ENCODE measurements at places on chromosomes 16 and 17. TPM values are rescaled to one million over a fixed set of nuclear protein-coding genes. Genes with fewer than 3 reads are reported as not detected.

Gene NKD1
- total RNA-seq = 4.1 TPM

DNA sequence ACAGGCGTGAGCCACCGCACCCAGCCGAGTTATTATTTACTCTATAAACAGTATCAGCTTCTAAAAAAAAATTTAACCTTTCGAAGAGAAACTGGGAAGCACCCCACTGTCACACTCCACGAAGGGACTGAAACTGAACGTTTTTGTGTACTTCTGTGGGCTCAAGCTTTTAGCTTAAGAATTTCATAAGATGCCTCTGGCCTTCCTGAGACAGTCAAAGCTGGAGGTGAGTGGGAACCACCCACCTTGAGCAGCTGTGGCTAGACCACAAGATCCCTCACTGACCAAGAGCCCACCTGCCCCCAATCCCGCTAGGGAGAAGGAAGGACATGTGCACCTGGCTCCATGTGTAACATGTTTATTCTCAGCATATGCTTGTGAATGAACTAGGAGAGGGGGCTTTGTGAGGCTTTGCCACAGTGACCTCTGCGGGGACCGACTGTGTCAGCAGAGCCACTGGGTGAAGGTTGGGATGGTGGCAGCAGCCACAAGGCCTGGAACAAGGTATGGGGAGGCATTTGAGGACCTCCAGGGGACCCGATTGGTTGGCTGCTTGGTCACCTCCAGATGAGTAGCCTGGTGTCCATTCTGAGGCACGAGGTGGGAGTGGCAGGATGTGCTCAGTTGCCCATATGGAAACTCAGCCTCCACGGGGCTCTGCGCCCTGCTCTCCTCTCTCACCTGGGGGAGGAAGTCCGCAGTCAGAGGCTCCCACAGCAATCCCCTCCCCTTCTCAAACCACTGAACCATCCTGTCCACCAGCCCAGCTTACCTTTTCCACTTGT lies 4.8 kb downstream of the DPEP3 start:
- H3K27ac ChIP-seq = no peak overlapping the region
- H3K4me1 ChIP-seq = no peaks in the 10 kb centered on the region
- H3K36me3 ChIP-seq = no peaks in the 10 kb centered on the region
- DNase-seq = no peak

- no peaks in the 10 kb centered on the region for H3K36me3 ChIP-seq
- H3K27me3 ChIP-seq = peaks cover 33% of the 10 kb centered on the region
- peaks cover 6% of the 10 kb centered on the region for H3K4me1 ChIP-seq
- no peak overlapping the region for H3K27ac ChIP-seq
Measured at GRCh38 chr17:49440581-49440980, 25.9 kb upstream of the PHB1 start.

Gene SLFN14
- not detected for total RNA-seq

- H3K36me3 ChIP-seq = no peaks in the 10 kb centered on the region
- no peak for DNase-seq
- H3K27ac ChIP-seq = no peak overlapping the region
- H3K4me3 ChIP-seq = no peak overlapping the region
Measured at GRCh38 chr17:5793899-5794298, 209.6 kb upstream of the NLRP1 start.

Data from hepatocyte (in vitro differentiated cells).